ENCODE measurements at places on chromosomes 13 and 19.

GRCh38 chr13:51742611-51743010 is 61.4 kb downstream of the DHRS12 start:
- no peak for DNase-seq

DNA sequence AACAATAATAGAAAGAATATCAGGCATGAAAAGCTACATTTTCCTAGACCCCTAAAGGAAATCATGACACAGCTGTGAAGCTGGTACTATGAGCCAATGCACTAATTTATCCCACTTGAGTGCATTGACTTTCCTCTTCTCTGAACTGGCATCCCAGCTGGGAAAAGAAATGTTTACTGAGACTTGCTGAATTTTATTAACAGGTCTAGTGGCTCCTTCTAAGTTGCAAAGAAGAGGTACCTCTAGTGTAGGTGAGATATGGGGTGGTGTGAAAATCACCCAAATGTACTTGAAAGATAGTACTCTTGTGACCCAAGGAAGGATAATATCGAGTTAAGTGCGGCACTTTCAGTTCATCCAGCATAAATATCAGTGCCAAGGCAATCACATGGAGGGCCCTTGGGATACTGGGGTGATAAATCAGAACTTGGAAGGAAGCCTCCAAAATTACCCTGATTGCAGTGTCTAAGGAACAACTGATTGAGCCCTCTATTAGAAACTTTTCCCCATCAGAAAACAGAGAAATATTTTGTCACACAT is 369.2 kb downstream of the PCDH9 start:
- DNase-seq, result no peak

- DNase-seq, result no peak
Observed at GRCh38 chr19:14412996-14413692, 6.0 kb downstream of the DDX39A start.

DNA sequence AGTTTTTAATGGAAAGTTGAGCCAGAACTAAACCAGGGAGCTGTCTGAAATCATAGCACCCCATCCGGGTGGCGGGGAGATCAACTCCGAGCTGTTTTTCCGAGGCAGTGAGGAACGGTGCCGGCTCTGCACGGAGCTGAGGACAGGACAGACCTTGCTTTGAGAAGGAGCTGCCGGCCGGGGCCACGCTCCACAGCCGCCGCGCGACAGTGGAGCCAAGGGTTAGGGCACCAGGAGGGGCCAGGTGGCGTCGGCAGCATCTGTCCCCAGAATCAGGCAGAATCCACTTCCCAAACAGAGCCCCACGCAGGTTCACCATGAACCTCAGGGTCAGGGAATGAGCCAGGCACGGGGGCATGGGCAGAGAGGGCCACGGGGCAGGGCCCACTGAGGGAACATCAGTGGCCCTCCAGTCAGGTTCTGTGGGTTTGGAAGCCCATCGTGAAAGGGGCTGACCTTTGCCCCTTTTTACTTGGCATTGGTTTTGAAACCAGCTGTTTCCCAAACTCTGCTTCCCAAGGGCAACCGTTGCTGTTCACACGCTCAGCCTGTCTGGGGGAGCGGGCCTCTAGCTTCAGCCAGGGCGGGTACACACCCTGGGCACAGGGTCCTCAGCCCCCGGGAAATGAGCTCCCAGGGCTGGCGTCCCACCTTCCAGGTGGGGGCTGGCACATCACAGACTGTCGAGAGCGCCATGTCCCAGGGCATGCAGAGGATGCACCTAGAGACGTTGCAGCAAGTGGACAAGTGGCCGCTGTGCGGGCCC is 18.1 kb downstream of the PEX11G start:
- no peak for DNase-seq

DNA sequence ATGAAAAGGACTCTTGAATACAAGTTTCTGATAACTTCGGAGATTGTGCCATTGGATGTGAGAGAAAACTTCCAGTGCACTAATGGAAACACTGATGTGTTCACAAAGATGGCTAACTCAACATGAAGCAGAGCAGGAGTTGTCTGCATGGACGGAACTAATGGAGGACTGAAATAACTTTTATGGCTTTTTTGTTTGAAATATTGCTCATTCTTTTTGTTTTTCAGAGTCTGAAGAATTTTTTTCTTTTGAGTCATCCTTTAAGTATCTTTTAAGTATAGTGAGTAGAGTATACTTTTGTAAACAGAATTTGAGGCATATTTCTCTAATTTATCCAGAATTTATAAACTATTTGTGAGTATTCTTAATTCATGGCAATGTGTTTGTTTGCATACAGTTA is 25.7 kb downstream of the CRYL1 start:
- DNase-seq, result no peak

DNA sequence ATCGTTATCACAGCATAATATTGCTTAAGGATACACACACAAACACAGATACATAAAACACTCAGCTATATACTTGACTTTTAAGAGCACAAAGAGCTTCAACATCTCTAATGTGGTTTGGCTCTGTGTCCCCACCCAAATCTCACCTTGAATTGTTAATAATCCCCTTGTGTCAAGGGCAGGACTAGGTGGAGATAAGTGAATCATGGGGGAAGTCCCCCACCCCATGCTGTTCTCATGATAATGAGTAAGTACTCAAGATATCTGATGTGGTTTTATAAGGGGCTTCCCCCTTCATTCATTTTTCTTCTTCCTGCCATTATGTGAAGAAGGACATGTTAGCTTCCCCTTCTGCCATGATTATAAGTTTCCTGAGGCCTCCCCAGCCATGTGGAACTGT is 481.4 kb downstream of the PCDH9 start:
- no peak for DNase-seq

DNA sequence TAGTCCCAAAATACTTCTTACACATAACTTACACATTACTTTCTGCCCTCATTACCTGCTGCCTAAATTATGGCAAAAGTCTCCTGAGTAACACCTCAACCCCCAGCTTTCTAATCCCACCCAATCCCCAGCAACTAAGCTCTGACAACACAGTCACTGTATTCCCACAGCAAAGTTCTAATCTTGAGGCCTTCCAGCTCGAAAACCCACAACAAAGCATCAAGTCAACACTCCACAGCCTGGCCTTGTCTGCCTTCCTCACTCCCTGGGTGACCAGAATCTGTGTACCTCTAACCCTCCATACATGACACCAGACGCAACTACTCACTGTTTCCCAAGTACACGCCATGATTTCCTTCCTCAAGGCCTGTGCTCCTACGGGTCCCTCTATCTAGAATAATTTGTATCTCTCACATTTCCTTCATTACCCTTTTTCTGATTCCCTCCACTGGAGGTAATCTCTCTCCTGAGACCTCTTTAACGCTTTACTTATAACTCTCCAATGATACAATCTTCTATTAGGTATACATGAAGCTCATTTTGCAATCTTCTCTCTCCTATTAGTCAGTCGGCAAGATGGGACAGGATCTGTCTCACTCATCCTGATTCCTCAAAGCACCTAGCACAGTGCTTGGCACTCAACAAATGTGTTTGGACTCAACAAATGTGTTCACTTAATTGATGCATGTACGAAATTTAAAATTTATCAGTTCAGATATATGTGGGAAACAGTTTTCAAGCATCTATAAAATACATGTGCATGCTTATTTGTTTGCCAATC is 87.6 kb upstream of the DOCK9 start:
- DNase-seq, result no peak

DNA sequence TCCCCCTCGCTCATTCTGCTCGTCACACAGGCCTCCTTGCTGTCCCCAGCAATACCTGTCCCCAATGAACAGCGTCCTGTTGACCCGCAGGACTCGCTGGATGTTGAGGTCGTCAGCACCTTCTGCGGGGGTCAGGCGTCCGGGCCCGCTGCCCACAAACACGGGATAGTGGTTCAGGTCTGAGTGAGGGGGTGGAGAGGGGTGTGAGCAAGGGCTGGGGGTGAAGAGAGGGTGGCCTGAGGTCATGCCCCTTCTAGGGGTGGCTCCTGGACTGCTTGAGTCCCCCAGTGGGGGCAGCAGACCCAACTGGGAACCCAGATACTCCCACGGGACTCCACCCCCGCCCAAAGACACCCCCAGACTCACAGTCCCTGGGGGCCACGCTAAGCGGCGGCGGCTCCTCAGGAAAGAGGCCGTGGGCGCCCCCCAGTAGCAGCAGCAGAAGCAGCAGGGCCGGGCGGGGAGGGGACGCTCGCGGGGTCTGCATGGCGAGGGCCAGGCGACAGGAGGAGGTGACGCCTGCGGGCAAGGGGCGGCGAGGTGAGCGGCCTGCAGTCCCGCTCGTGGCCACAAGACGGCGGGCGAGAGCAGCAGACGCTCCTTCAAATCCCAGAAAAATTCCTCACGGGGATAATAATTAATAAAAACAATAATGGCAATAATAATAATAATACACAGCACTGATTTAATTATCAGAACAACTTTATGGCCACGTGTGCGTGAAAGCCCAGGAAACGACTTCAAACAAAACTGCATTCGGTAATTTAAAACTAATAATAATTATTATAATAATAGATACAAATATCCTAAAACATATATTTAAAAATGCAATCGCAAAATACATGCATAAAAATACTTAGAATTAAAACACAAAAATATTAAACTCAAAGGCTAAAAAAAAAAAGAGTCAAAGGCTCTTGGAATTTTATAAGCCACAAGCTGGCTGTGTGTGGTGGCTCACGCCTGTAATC is 1.2 kb downstream of the SEMA6B start:
- no peak for DNase-seq

GRCh38 chr19:57210381-57210780 is 19.1 kb downstream of the ZNF264 start:
- no peak for DNase-seq

DNA sequence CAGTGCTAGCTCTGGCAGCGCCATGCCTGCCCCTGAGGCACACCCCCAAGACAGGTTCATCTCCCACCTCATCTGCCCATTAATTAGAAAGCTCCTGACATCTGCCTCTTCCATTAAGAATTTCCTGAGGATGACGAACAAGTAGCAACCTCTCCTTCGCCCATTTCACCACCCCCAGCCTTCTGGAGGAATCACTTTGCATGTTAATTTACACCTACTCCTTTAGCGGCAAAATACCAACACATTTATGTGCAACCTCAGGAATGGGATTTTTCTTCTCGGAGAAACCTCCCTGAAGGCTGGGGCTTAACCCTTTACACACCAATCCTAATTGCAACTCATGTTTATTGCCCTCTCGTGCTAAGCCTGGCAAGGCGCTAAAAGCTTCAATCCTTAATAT is 13.8 kb downstream of the SLC7A1 start:
- no peak for DNase-seq

- DNase-seq, result no peak
Observed at GRCh38 chr19:47267350-47267759, 7.3 kb upstream of the INAFM1 start.

- DNase-seq, result no peak
Observed at GRCh38 chr13:99821741-99822140, 149.8 kb downstream of the ZIC5 start.

GRCh38 chr19:7489609-7490044 is 792 bp upstream of the PEX11G start:
- DNase-seq, result no peak

DNA sequence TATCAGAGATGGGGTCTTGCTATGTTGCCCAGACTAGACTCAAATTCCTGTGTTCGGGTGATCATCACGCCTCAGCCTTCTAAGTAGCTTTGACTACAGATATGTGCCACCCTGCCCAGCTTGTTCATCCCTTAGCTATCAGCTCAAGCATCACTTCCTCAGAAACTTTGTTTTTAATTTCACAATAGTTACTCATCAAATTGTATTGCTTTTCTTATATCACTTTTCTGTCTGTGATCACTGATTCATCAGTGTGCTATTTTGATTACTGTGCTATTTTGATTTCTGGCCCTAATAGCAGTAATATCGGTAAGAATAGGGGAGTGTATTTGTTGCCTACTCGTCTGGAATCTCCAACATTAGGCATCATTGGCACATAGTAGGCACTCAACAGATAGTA is 878.6 kb upstream of the PCDH20 start:
- DNase-seq, result no peak

DNA sequence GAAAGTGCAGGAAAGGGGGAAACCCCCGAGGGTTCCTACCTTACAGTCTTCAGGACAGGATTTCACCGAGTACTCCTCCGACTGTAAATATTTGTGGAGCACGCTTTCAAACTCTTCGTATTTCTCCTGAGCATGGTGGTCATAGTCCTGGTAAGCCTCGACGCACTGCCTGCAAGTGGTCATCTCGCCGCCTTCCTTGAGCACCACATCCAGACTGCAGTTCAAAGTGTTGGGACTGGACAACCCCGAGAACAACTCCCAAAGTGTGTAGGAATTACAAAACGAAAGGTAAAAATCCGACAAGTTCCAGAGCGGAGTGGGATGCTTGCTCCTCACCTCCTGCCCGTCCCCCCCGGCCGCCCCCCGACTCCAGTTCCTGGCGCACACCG is 349.7 kb downstream of the LIG4 start:
- DNase-seq, result no peak

DNA sequence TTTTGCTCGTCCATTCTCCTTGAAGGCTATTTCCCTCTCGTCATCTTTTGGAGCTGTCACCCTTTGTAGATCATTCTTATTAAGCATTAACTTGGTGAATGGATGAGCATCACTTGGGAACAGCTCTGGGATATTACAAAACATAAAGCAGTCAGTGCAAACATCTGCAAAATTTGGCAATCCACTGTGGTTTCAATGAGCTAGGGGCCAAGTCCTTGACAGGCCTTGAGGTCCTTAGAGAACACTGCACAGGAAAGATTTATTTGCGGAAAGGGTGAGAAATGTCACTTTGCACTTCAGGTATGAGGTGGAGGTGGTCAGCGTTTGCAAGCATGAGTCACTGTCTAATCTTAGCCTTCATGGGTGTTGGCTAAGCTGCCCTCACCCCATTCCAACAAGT is 239.7 kb upstream of the MAB21L1 start:
- no peak for DNase-seq

Data from AG09309 (cell line).